Muscle of arm (tissue), 14 donors: ENCODE measurements at places on chromosomes 5 and 9. TPM values are rescaled to one million over a fixed set of nuclear protein-coding genes. Genes with fewer than 3 reads are reported as not detected.

DNA sequence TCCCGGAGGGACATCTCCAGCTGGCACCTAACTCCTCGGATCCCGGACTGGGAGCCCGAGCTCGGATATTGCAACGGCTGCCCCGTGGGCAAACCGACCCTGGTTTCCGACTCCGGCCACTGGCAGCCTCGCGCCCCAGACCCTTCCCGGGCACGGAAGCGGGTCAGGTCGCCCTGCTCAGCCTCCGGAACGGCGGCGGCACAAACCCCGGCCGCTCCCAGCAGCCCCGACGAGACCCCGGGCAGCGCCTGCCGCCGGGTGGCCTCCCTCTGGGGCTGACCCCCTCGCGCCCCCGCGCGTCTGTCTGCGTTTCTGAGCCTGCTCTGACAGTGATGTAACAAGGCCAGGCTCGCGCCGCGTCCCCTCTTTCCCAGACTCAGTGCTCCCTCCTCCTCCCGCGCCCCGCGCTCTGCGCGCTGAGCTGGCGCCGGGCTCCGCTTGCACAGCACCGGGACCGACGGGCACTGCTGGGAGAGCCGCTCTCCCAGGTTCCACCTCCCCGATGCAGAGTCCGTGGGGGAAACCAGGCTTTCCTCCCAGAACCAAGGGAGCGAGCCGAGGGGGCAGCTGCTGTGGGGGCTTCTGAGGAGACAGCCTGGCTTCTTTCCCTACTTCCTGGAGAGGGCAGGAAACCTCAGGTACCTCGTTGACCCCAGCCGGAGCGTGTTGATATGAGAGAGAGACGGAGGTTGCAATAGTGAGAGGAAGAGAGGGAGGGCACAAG, at the start of gene TMEM215:
Gene TMEM215, plus strand, starts transcription at position 373 of the 724 bp plus-strand sequence. CDS start 644 bp downstream, outside the sequence.
- peak; percentile 40 for DNase-seq

DNA sequence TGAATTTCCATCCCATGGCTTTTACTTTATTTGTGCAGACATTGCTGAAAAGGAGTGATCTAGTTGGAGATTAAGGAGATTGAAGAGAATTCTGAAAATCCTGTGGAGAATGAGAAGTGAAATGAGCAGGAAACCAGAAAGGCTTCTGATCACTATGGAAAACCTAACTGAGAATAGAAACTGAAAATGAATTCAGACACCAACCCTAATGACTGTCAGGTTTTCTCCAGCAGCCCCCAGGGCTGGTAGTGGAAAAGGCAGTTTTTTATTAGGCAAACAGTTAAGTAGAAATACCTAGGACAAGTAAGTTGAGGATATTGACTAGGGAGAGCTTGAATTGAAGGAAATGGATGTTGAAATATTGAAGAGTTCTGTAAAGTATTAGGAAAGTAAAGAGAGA, 14.7 kb upstream of the ARRDC3 start:
- no peak for DNase-seq

DNA sequence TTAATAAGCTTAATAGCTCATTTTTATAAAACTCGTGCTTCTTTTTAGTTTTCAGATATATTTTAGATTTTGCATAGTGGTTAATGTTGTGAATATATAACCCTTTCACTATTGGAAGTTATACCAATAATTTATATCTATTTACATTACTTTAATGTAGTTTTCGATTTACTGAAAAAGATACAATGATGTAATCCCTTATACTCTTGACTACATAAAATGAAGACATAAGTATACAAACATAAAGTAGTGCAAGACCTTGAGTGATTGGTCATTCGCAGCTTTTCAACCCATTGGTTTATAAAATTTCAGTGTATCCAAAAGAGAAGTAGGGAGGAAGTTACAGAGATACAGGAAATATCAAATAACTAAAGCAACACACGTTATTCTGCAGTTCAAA, 84.3 kb upstream of the GRHPR start:
- DNase-seq: no peak

GRCh38 chr5:123753180-123753936, 241.4 kb downstream of the CSNK1G3 start:
- no peak for DNase-seq

- peak; percentile 29 for DNase-seq
Measured at GRCh38 chr5:165874851-165875250, 2369.4 kb downstream of the MAT2B start.

DNA sequence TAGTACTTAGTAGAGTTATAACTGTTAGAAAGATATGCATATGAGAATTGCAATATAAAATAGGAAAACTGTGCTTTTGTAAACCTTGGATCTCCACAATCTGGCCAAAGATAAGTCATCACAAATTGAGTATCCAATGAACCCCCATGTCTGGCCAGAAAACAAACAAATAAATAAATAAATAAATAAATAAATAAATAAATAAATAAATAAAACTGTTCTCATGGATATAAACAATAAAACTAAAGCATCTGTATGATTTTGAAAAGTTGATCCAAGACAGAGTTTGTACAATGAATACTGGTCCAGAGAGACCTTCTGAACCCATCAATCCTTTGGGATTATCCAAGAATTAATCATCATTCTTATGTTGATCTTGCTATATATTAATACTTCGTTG, 367.6 kb upstream of the CDH9 start:
- DNase-seq: no peak

DNA sequence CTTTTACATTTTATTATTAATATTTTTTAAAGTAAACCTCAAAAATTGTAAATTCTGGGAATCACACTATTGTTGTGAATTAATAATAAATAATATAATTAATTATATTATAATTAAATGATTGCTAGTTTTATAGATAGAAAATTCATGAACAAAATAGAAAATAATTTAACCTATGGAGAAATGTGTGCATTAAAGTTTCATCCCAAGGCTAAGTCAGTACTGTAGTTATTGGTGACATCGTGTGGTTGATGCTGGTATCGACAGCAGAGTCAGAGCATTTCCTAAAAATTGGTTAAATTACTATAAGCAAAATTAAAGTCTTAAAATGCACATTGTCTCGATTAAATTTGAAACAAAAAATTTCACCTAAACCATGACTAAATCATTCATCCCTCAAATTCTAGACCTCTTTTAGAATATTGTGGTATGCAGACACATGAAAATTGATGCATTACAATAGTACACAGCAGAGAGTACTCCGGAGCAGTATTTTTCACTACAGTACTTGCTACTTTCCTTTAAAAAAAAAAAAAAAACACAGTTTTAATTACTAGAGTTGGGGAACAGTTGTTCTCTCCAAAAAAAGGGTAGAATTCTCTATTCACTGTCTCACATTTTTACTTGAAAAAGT, 73.9 kb downstream of the RORB start:
- DNase-seq: peak; percentile 22

GRCh38 chr5:172846249-172846648, 12.2 kb downstream of the ERGIC1 start:
- DNase-seq: no peak

DNA sequence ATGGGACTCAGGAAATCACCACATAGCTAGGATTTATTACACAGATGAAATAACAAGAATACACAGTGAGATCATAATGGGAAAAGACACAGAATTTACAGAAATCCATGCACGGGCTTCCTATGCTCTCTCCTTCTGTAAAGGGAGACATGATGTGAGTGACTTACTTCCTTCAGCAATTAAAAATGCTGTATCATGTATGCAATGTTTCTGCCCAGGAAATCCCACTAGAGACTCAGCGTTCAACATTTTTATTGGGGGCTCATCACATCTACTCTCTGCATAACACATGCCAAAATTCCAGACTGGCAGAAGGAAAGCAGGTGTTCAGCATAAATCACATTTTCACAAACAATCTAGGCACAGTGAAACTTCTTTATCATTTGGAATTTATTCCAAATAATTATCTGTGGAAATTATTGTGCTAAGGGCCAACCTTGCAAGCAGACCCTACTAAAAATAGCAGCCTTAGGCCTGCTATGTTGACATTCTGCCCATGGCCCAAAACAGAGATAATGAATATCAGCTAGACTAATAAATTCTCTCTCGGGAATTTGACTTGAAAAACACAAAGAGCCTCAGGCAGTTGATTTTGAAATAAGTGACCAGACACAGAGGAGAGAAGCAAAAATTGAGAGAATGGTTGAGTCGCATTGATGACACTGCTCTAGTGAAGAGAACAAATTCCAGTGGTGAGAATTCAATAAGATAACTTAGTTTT, 31.4 kb upstream of the SELENOP start:
- DNase-seq: no peak

DNA sequence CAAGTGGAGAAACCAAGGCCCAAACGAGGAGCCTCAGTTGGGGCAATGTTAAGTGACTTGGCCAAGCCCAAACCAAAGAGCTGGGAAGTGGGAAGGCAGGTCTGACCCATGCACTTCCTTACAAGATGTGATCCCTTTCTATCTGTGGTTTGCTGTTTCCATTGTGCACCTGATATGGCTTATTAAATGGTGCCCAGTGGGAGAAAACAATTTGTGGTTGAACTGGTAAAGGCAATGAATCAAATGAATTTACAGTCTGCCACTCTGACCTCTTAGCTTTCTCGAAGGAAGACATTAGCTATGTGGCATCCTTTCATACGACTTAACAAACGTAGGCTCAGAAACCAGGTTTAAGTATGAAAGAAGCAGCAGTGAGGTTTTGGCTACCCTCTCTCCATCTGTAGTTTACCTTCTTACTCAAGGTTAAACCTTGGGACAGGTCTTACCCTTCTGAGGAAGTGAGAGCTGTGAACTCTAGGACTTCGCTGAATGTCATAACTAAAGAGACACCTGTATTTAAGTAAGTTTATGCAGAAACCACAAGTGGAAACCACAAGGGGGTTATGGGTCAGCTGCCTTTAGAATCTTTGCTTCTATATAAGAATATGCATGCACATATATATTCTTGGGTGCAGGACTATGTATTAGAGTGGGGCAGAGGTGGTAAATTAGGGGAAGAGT, 100.5 kb upstream of the SPATA31D4 start:
- DNase-seq: no peak

DNA sequence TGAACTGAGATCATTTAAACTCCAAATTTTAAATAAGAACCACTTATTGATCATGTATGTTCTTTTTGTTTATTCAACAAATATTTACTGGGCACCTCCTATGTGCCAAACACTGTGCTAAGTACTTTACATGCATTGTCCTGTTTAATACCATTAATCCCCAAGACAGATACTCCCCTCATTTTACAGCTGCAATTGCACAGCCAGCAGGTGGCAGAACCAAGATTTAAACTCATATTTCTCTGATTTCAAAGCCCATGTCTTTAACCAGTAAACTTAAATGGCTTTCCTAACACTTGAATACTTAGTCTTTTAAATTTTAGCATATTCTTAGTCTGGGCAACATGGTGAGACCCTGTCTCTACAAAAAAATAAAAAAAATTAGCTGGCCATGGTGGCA, 43.4 kb upstream of the KIAA1958 start:
- DNase-seq: no peak

DNA sequence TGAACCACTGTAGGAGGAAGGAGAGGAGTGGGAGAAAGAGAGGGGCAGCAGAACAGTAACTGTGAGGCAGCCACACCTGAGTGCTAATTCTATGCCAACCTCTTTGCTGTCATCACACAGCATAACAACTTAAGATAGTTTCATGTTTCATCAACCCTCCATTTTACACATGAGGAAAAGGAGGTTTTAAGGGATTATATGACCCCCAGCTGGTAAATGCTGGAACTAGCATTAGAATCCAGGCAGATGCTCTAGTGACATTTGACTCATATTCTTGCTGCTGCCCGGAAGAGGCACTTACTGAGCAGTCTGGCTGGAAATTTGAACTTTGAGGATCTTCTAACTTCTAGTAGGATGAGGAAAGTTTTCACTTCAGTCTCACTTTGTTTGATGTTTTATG, 24.1 kb upstream of the VLDLR start:
- no peak for DNase-seq

DNA sequence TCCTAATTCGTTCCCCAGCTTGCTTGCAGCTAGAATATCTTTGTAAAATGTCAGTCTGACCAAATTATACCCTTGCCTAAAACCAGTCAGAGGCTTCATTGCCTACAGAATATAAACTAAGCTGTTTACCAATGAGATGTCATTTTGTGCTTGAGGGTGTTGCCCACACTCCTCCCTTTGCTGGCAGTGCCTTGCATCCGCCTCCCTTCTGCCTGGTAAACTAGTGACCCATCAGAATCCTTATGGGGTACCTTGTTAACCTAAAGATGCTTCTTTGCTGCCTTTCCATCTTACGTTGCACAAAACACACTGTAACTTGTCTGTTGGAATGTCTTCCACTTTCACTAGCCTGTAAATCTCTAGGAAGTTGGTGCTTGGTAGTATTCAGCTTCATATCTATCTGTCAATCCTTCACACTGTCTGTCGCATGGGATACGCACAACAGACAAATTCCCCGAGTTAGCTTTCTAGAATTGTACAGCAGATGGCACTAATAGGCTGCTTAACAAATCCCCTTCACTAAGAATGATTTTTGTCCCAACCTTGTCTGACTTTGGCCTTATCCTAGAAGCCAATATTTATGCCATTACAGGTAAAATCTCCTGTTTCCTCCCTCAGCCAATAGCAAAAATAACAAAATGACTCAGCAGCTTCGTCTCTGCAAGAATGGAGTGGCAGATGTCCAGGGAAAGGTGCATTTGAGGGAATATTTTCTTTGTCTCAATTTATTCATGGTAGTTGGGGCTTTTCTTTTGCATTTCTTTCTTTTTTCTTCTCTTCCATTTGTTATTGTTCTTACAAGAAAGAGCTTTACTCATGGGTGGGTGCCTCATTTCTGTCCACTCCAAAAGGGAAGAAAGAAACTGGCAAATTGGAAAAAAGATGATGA, 3.0 kb downstream of the NUDT2 start:
- no peak for DNase-seq

- no peak for DNase-seq
Measured at GRCh38 chr5:66322786-66323528, 178.9 kb downstream of the SREK1 start.

The SPINK7 gene
- 0.20 TPM for polyA plus RNA-seq

The GALNT12 gene
- polyA plus RNA-seq: 2.5 TPM

The BAAT gene
- not detected for polyA plus RNA-seq

The IL3 gene
- polyA plus RNA-seq: not detected

The IFNB1 gene
- not detected for polyA plus RNA-seq

The ZDHHC11B gene
- polyA plus RNA-seq: 8.1 TPM
